ENCODE measurements at places on chromosomes 5 and 9.

GRCh38 chr9:112640311-112640710 lies 77.6 kb downstream of the INIP start:
- no peak for DNase-seq

- DNase-seq, result no peak
Observed at GRCh38 chr5:132760049-132760420, 12.8 kb downstream of the CCNI2 start.

DNA sequence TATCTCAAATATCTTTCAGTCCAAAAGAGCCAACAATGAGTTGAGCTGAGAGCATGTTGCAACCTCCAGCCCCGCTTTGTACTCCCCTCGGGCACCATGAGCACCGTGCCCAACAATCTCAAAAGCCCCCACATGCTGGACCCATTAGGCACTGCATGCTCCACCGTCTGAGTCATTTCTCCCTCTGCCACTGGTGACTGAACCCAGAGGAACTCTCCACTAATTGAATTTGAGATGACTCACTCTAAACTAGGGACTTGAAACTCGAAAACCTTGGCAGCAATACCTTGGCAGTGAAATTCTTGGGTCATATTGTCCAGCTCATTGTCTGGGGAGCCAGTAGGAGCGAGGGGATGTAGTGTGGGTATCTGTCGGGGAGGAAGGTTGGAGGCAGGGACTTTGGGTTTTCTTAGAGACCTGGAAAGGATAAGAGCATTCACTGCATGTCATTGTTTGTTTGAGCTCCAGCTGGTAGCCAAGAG lies 49.9 kb upstream of the SLIT3 start:
- no peak for DNase-seq

- no peak for DNase-seq
Observed at GRCh38 chr9:14298601-14299022, 15.3 kb downstream of the NFIB start.

- DNase-seq, result no peak
Observed at GRCh38 chr9:110240198-110240597, 16.1 kb downstream of the TXN start.

DNA sequence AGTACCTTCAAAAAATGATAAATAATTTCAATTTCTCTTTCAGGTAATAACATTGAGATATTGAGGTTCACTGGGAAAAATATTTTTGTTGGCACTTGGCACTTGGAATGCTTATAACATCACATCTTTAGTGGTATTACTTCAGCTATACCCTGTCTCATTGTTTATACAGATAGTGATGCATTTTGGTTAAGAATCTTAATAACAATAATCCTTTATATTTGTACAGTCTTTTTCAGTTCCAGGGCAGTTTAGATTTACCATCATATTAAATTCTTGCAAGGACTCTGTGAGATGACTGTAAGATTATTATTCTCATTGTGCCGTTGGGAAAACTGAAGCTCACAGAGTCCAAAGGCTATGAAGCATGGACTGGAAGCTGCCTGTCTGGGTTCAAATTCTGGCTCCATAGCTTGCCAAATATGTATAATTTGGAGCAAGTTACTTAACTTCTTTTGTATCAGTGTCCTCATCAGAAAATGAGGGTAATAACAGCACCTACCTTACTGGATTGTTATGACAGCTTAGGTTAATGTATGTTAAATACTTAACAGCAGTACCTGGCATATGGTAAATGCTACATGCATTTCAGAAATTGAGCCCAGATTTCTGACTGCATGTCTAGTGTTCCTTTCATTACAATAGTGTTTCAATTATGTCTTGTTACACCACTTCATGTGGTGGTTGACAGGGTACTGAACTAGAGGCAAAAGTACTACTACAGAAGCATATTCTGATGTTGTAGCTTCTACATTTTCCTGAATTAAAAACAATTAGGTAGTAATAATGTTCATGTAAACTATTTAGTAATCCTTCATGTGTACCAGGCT lies 272.2 kb downstream of the PLK2 start:
- no peak for DNase-seq

- no peak for DNase-seq
Observed at GRCh38 chr9:72674961-72675360, 153.6 kb downstream of the TMC1 start.

- DNase-seq, result no peak
Observed at GRCh38 chr5:31635446-31635845, 3.5 kb upstream of the PDZD2 start.

DNA sequence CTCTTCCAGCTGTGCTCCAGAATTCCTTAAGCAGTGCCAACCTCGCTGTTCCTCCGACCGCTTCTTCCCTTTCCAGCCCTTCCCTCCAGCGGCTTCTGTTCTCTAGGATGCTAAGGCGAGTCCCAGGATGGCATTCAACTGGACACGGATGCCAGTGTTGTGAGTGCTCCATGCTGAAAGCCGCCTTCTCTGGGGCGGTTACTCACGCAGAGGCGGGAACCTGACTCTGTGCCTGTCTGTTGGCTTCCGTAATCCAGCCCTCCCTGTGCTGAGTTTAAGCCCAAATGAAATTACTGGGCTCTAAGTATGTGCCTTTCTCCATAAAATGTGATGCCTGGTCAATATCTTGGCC lies 20.2 kb downstream of the COL5A1 start:
- DNase-seq, result no peak

GRCh38 chr5:5350101-5350500 lies 72.4 kb upstream of the ICE1 start:
- no peak for DNase-seq

DNA sequence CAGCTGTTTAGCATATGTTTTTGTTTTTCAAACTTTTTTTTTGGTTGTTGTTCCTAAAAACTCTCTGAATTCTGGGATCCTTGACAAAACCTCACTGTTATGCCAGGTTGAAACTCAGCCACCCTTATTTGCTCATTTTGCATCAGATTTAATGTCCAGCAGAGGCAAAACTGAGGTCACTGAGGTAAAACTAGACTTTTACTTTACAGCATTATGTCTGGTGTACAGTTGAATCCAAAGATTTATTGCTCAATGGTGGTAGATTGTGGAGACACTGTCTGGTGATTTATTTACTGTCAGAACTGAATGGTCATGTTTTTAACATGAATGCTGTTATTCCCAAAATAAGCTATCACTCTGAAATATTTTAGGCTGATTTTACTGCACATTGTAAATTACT lies 87.9 kb downstream of the FBXL7 start:
- DNase-seq, result no peak

DNA sequence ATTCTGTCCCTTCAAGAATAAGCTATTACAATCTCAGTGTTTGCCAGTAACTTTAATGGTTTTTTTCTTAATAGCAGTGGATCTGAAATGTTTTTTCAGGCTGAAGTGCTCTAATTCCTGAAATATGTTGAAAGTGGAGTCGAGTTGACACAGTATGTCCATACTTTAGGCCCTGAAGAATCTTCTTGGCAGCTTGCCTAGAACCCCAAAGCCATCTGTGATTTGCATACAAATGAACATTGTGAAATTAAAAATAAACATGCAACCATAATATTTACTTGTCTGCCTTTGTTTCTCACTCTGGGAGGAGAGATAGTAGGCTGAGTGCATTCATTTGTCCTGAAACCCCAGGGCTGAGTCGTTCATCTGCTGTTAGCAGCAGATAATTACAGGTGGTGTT lies 152.7 kb downstream of the ADCY2 start:
- DNase-seq, result no peak

GRCh38 chr5:108813673-108814072 lies 66.0 kb downstream of the FER start:
- no peak for DNase-seq

DNA sequence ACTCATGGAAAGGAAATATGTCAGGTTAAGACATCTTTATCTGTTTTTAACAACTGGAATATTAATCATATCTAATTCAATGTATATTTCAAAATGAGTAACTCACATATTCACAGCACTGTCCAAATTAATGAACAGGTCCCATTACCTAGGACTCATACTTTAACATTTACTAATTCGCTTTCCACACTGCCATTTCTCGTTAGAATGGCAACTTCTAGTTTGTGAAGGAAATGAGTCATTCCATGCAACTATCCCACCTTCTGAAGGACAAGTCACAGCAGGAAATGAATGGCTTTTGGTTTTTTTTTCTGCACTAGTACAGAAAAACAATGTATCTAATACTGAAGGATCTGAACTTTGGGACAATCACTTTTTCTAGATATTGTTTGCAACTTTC lies 24.6 kb upstream of the IFNK start:
- DNase-seq, result no peak

DNA sequence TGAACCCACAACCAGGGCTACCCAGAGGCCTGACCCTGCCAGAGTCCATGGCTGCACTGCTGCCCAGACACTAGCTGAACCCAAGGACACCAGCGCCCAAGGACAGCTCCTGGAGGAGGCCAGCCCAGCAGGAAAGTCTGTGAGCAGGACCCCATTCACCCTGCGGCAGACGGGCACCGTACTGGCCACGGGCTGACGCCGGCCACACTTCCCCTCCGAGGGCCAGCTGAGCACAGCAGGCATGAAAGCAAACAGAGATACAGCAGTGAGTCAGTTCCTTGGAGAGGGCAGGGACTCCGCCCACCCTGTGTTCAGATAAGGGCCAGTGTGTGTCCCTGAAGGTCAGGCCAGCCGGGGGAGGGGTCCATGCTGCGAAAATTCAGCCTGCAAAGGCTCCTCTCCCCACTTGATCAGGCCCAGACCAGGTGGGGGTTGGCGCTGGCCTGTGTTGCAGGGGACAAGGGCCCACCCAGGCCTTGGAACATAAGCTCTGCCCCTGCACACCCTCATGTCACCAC lies 3.2 kb downstream of the RNF208 start:
- DNase-seq, result no peak

DNA sequence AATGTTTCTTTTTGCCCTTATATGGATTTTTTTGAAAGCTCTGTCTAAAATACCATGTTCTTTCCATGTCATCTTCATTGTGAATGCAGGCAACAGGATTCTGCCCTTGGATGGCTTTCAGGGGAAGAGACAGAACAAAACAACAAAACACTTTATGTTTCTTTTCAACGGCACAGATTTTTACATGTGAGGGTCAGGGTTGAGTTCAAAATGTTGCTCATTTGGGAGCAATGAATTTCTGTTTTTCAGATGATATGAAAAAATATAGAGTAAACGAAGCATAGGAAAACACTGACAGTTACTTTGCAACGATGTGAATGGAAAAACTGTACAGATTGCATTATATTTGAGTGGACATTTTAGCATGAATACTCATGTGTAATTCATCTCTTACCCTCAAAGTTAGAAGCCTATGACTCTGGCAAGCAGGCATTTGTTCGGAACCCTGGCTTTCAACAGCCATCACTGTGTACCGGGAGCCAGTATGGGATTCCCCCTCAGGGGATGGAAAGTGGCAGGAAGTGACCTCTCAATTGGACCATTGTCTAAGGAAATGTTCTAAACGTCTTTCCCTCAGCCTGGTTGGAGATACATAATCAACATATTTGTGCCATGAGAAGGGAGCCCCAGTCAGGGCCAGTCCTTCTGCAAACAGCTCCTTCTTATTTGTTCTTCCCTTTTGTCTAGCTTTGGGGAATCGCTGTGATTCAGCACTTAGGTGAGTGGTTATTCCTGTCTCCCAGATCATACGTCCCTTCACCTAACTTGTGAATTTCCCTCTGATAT lies 153.9 kb upstream of the MEF2C start:
- DNase-seq, result no peak

DNA sequence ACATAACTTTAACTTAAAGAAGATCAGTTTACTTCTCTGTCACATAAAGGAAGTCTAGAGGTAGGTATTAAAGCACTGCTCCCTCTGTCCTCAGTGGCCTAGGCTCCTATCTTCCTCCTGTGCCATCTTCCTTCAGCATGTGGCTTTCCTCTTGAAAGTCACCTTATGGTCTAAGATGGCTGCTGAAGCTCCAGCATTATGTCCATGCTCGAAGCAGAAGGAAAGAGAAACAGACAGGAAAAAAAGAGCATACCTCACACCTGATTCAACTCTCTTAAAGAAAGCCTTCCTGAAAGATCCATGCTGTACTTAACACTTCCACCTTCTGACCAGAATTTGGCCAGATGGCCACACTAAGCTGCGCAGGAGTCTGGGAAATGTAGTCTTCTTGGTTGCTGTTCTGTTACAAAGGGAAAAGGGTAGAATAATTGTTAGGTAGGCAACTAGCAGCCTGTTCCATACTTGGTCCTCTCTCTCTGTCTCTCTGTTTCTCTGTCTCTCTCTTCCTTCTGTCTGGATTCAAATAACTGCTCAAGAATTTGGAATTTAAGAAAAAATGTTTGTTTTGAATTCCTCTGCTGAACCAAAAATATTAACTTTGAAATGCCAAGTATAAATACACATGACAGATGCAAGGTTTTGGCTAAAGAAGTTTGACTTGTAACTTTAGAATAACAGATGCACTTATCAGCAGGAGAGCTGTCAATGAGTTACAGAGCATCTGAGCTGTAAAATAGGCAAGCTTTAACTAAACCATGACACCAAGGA lies 16.0 kb downstream of the TMEM174 start:
- no peak for DNase-seq

- no peak for DNase-seq
Observed at GRCh38 chr9:1217076-1217475, 166.9 kb downstream of the DMRT2 start.

DNA sequence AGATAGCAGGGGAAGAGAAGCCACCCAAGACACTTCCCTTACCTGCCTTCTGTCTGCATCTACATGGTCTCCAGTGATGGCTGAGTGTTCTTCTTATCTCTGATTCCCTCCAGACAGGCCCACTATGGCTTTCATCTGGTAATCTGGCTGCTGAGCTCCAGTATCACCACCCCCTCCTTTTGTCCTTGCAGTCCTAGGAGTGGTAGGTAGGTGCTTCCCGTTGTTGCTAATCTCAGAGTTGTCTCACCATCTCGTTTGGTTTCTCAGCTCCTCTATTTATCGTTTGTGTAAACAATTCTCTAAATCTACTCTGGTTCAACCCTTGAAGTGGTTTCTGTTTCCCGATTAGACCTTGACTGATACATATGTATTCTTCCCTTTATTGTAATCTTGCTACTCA lies 243.8 kb upstream of the RFX3 start:
- DNase-seq, result no peak

DNA sequence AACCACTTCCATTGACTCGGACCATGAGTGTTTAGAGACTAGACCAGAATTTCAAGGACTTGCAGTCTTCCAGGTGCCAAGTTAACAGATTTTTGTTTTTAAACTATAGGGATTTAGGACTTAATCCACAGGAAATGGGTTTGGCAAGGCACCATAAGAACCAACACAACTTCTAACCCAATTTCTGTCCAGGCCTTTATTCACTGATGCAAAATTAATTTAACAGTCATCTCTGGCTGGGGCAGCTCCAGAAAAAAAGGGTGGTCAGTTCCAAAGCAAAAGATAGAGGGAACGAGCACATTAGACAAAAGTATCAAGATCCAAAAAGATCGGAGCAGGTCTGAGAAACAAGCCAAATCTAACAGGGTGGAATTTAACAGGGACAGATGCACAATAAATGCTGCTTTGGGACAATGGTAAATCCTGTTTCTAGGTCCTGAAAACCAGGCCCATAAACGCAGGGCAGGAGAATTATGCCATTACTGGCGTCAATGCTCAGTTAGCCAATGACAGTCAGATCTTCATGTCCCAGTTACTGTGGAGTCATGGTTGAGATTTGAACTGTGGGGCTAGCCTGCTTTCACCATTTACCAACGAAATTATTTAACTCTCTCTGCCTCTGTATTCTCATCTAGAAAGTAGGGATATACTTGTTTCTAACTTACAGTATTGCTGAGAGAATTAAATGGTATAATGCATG lies 590.8 kb upstream of the BRINP1 start:
- no peak for DNase-seq

All from nucleus accumbens (tissue), 56 donors.